ENCODE measurements at places on chromosomes 11 and 22. TPM values are rescaled to one million over a fixed set of nuclear protein-coding genes. Genes with fewer than 3 reads are reported as not detected.

CLCF1 gene
- total RNA-seq, result 0.89 TPM

HOATZ gene
- not detected for total RNA-seq

MLC1 gene
- 3.1 TPM for total RNA-seq

OR51E1 gene
- 1.1 TPM for total RNA-seq

PC gene
- 33.1 TPM for total RNA-seq

FAM180B gene
- total RNA-seq, result 0.99 TPM

UPK2 gene
- not detected for total RNA-seq

FBLN1 gene
- total RNA-seq, result 117 TPM
